NCI-H1092 treated with DMSO at 0.1 percent for 48 hours (cell line): ENCODE measurements at places on chromosomes 13 and 19.

DNA sequence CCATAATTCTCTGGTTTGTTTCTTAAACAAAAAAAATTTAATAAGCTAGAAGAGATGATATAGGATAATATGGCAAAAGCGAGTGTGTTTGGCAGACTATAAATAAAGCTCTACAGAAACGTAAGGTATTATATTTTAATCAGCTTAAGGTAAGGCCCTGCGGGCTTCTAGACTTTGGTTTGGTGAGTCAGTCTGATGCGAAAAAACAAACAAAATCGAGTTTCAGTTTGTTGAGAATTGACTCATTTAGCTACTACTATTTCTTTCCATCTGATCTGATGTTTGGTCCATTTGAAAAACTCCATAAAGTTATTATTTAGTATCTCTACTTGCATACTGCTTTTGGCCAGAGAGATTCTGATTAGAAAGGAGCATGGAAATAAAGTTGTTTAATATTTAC, 138.0 kb downstream of the MIPEP start:
- DNase-seq, result no peak

GRCh38 chr19:24048261-24048660, 38.7 kb upstream of the ZNF254 start:
- no peak for DNase-seq

DNA sequence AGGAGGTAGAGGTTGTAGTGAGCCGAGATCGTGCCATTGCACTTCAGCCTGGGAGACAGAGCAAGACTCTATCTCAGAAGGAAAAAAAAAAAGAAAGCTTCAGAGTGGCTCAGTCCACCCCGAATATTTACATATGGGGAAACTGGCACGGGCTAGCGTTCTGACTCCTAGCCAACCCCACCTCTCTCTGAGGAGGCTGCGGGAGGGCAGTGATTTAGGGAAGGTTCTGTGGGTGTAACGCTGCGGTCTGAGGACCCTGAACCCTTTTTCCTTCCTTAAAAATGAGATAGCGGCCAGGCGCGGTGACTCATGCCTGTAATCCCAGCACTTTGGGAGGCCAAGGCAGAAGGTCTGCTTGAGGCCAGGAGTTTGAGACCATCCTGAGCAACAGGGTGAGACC, 5.0 kb downstream of the LRRC25 start:
- no peak for DNase-seq

GRCh38 chr19:3061182-3062161, 823 bp downstream of the TLE5 start:
- DNase-seq, result peak; percentile 18

DNA sequence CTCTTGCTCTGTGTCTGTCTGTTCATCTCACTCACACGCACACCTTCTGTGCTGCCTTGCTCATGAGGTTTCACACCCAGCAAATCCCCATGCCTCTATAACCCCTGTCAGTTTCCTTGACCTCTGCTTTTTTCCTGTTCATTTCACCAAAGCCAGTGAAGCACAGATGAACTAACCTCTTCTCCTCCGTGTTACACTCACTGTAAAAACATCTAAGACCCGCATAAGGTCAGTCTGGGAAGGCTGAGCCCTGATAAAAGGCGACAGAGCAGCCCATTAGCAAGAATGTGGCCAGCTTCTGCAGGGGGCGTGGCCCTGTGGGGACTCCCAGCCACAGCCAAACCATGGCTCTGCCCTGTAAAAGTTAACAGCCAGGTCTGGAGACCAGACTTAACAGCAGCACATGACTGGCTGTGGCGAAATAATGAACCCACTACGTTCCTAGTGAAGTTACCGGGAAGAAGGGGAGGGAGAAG, 42.8 kb upstream of the NPAS1 start:
- no peak for DNase-seq

GRCh38 chr19:47469363-47469700, 2.4 kb downstream of the SLC8A2 start:
- no peak for DNase-seq

DNA sequence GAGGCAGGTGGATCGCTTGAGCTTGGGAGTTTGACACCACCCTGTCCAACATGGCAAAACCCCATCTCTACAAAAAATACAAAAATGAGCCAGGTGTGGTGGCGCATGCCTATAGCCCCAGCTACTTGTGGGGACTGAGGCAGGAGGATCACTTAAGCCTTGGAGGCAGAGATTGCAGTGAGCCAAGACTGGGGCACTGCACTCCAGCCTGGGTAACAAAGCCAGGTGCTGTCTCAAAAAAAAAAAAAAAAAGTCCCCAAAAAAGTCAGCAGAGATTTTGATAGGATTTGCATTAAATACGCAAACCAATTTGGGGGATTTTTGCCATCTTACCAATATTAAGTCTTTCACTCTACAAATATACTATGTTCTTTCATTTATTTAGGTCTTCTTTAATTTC, 21.7 kb upstream of the RPL21 start:
- DNase-seq, result no peak

DNA sequence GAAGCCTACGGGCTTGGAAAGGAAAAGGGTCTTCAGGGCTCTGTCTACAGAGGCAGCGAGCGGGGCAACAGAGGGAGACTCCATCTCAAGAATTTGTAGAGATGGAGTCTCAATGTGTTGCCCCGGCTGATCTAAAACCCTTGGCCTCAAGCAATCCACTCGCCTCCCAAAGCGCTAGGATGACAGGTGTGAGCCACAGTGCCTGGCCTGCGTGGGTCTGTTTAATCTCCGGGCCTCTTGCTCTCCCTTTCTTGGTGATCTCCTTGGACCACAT, 8.1 kb downstream of the RPS9 start:
- DNase-seq, result no peak

GRCh38 chr19:17069193-17069592, 6.1 kb downstream of the HAUS8 start:
- DNase-seq, result no peak

DNA sequence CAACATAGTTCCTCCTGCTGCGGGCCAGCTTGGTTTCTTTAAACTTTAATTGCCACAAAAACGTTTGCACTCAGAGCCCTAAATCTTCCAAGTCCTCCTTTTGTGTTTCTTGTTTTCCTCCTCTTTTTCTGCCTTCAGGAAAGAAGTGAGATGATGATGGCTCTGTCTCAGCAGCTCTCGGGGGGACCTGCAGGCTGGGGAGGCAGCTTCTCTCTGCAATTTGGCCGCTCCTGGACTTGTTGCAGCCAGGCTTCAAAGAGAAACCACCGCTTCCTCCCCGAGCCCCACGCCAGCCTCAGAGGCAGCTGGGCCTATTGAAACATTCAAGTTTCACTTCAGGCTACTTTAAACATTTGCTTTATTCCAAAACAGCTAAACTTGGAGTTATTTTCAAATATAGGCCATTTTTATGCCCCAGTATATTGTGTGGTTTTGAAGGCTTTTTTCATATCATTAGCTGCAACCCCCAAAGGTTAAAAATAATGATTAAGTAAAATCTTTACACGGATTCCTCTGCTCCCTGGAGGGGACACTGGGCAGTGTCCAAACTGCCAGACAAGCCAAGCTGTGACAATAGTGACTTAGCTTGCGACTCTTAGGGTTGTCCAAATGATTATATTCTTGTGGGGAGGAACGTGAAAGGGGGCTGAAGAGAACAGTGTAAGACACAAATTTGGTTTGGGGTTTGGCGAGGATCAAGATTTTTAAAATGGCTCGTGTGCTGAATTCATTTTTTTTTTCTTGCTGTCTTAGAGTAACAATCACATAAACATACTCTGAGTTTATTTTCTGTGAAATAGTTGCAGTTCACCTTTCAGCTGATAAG, 330.8 kb downstream of the DLEU7 start:
- DNase-seq, result no peak

GRCh38 chr13:49220036-49220855, at the start of gene MLNR:
Gene MLNR (plus strand): TSS chr13:49220338. CDS start chr13:49220338, 0 bp downstream.
- peak; percentile 18 for DNase-seq

DNA sequence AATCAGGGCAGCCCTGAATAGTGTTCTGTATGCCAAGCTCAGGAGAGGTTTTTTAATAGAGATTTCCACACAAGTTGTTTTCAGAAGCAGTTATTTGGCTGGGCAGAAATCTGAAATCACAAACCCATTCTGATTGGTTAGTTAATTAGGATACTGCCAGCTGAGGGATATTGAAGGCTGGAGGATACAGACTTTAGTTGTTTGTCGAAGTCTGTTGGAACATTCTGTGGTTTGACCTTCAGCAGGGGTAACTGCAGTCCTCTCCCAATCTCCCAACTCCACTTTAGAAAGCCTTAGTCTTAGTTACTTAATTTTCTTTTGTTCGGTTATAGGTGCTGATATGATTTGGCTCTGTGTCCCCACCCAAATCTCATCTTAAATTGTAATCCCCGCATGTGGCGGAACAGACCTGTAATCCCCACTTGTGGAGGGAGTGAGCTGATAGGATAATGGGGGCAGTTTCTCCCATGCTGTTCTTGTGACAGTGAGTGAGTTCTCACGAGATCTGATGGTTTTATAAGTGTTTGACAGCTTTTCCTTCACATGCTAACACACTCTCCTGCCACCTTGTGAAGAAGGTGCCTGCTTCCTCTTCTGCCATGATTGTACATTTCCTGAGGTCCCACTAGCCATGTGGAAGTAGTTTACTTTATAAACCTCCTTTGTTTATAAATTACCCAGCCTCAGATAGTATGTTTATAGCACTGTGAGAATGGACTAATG, 169.2 kb downstream of the GPC5 start:
- DNase-seq, result no peak
